ENCODE measurements at places on chromosomes 2 and 18.

DNA sequence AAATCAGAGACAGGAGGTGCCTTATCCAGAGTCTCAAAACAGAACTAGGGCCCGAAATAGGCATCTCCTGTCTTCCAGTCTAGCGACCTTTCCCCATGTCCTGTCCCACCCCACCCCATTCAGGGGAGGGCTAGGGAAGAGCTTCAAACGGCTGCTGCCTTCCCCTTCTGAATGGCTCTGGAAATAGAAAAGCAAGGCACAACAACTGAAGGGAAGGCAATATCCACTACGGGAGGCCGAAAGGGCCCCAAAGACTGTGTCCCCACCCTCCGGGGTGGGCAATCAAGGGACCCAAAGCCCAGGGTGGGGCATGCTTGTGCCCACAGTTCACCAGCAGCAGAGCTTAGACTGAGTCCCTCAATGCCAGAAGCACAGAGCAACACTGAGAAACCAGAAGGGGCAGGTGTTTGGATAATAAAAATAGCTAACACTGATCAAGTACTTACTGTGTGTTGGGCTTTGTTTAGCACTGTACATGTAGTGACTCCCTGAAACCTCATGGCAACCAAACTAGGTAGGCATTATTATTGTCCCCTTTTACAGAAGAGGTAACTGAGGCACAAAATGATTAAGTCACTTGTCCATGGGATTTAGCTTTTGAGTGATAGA is 38.5 kb downstream of the CYRIA start:
- no peak for DNase-seq

- no peak for DNase-seq
Observed at GRCh38 chr2:17263570-17263968, 254.7 kb downstream of the RAD51AP2 start.

GRCh38 chr2:56534321-56534720 is 350.5 kb downstream of the CCDC85A start:
- no peak for DNase-seq

DNA sequence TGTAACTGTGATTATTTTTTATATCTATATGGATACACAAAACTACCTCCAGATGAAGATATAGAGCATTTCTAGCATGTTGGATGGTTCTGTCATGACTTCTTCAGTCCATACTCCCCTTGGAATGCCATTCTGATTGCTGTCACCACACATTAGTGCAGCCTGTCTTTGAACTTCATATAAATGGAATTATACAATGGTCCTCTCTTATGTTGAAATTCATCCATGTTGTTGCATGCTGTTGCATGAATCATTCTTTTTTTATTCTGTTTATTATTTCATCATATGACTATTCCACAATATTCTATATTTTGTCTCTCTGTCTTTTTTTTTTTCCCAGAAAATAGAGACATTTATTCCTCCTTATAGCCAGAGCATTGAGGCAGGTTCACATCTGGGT is 74.1 kb downstream of the OSBPL6 start:
- DNase-seq, result no peak

DNA sequence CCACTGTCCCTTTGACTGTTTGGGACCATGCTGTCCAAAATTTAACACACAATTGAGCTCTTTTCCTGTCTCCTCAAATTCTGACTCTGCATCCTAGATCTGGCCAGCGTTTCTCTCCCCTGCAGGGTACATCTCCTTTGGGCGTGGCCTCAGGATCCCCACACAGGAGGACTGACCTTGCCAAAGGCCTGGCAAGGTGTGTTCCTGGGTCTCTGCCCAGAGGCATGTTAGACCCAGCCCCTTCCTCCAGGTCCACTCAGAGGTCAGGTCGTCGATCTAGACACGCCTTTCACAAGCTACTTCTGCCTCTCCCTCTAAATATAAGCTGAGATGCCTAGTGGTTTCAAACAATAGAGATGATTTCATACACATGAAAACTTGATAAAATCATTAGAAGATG is 45.4 kb upstream of the SMIM21 start:
- no peak for DNase-seq
